Testis (tissue), 5 donors: ENCODE measurements at places on chromosomes 12 and 14. TPM values are rescaled to one million over a fixed set of nuclear protein-coding genes. Genes with fewer than 3 reads are reported as not detected.

Gene TSPAN19
- 2.4 TPM for total RNA-seq

Gene MYH6
- 0.12 TPM for total RNA-seq

Gene MYBPC1
- total RNA-seq: 2.5 TPM

- DNase-seq: no peak
Measured at GRCh38 chr14:79265366-79265946, 945.8 kb downstream of the DIO2 start.

- DNase-seq: no peak
Measured at GRCh38 chr14:52080158-52080800, 11.4 kb upstream of the NID2 start.

GRCh38 chr14:37890095-37890494, 294.7 kb downstream of the TTC6 start:
- no peak for DNase-seq

DNA sequence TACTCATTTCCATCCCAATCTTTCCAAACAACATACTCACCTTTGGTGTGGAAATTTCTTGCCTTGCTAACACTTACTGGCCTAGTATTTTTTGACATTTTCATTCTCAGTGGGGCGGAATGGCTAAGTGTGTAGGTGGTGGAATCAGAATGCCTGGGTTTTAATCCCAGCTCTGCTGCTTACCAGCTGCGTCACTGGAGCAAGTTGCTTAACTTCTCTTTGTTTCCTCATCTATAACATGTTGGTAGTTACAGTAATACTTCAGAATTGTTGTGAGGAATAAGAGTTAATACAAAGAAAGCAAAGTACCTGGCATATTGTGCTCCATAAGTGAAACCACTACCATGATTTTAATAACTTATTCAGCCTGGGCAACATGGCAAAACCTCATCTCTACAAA, 3.0 kb upstream of the FAM177A1 start:
- no peak for DNase-seq
